ENCODE measurements at places on chromosomes 1 and 21.

DNA sequence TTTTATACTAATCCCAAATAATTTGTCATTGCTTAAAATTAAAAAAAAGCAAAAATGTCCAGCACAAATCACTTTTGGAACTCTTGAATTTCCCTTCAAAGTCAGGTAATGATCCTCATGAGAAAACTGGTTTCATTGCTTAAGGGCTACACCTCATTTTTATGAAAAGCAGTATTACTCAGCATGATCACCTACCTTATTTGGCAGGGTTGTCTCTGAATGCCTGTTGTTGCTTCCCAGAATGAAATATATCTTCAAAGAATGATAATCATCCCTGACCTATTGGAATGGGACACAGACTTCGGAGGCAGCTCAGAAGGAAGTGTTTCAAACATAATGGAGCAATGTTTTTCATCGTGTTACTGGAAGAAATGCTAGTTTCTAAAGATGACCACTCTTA lies 29.7 kb downstream of the C1orf21 start:
- DNase-seq, result no peak

DNA sequence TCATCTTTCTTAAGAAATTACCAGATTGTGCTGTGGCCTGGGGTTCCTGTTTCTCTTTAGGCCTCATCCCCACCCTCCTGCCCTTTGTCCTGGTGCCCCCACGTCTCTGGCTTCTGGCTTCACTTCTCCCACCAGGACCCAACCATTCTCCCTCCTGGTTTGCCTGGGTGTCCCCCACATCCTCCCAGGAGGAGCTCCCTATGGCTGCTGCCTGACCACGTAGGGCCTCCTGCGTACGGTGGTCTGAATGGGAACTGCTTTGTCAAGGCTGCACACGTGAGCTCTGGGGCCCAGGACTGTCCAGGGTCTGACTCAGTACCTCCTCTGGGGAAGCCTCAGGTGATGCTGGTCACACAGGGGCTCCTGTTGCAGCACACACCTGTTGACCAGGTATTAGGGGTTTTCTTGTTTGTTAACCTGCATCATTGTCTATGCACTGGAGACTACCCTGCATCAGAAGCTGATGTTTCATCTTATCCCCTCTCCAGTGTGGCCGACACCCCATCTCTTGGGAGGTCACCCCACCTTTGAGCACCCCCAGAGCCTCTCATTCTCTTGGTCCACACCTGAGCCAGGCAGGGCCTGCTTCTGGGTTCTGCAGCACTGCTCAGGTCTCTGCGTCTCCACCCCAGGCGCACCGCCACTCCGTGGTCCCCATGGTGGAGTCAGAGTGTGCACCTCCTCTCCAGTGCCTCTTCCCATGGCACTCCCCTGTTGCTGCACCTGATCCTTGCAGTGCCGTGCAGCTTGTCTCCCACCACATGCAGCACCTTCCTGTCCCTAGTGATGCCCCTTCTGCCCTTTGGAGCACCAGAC lies 65.8 kb downstream of the S100B start:
- no peak for DNase-seq

DNA sequence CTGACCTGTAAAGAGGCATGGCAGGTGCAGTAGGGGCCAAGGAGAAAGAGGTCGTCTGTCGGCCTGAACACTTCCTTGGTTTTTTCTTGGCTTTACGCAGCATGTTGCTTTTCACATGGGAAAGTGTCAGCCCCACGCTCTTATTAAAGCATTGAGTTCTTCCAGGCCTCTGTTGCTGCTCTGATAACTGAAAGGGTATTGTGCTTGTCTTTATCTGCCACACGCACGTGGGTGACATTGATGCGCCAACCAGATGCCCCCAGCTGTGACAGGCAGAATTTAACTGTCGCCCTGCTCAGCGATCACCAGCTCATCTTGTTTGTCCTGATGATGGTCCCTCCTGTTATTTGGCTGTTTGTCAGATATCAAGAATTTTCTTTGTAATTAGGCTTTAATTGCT lies 76.5 kb downstream of the GALNT2 start:
- no peak for DNase-seq

DNA sequence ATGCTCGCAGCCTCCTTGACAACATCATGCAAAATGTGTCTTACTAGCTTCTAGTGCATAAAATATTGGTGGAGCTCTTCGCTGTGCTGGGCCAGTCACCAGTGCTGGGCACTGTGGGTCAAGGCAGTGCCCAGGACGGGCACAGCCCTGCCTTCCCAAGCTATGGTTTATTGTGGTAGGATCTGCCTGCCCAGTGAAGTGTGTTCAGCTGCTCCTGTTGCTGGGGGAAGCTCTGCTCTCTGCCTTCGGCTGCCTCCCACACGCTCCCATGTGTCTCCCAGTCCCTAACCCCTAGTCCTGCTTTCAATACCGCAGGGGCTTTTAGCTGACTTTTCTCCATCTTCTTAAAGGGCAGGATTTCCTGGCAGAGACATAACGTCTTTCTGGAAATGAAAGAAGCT lies 15.7 kb downstream of the EPHX1 start:
- no peak for DNase-seq

- DNase-seq, result no peak
Observed at GRCh38 chr1:224189561-224189960, 6.5 kb downstream of the DEGS1 start.

- DNase-seq, result no peak
Observed at GRCh38 chr1:109718495-109718894, 6.4 kb downstream of the GSTM5 start.

DNA sequence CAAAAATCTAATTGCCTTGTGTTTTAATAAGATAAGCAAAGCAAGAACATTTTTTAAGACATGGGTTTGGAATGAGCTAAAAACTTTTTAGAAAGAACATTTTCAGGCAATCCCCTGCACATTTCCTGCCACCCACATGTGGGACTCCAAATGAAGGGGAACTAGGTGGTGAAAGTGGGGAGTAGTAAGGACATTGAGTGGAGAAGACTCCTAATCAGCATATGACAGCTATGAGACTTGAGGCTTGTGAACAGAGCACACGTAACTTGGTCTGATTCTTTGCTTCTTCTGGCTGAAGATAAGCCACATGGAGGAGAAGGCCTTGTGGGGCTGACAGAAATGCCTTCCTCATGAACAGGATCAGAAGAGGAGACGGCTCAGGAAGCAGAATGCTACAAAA lies 50.3 kb downstream of the FCER1A start:
- DNase-seq, result no peak

DNA sequence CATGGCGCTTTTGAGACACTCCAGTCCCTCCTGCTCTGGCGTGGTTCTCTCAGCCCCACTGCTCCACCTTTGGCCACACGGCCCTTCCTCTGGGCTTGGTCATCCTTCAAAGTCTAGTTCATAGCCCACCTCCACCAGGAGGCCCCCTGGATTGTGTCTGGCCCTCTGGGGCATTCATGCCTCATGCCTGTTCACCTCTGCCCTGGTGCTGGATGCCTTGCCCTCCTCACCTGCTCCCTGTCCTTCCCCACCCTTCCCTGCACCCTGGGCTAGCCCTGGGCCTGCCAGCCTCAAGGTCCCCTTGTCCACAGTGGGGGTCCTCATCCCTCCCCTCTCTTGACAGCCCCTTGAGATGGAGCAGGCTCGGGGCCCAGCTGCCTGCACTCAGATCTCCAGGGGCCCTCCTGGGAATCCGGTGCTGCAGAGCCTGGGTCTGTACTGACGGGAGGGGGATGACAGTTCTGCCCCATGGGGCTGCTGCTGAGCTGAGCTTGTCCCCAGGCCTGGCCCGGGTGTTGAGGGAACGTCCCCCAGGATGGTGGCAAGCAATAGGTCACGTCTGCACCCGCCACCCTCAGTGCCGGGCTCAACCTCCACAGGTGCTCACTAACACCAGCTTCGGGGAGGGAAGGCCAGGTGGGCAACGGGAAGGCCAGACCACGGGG lies 18.4 kb downstream of the PRXL2B start:
- no peak for DNase-seq

- no peak for DNase-seq
Observed at GRCh38 chr1:113874012-113874879, 2.7 kb upstream of the PTPN22 start.

- DNase-seq, result no peak
Observed at GRCh38 chr1:37089750-37090149, 55.4 kb upstream of the GRIK3 start.

- DNase-seq, result no peak
Observed at GRCh38 chr1:196070940-196071339, 537.3 kb downstream of the KCNT2 start.

- no peak for DNase-seq
Observed at GRCh38 chr1:158274797-158275196, 14.9 kb upstream of the CD1C start.

- no peak for DNase-seq
Observed at GRCh38 chr1:7295946-7296345, 475.1 kb upstream of the VAMP3 start.

- peak; percentile 1 for DNase-seq
Observed at GRCh38 chr1:185566995-185567394, 167.2 kb upstream of the HMCN1 start.

GRCh38 chr21:45136927-45137611 lies 62.7 kb downstream of the ADARB1 start:
- DNase-seq, result peak; percentile 54

GRCh38 chr1:7704214-7705047 lies 66.7 kb upstream of the VAMP3 start:
- DNase-seq, result peak; percentile 90

DNA sequence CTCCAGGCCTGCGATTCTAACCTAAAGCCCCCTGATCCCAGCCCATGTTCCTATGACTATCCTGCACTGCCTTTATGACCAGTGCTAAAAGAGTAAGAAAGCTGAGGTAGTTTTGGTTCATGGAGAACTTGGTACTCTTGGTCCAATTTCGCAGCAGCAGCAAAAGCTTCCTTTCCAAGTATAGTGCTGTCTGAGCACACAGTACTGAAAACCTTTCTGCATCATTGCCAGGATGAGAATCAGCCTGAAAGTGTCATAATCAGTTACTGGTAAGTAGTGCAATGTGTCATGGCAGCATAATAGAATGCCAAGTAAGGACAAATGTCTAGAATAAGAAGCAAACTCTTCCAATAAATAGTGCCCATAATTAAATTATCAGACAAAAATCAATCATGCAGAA lies 889.6 kb upstream of the ADGRL4 start:
- DNase-seq, result no peak

DNA sequence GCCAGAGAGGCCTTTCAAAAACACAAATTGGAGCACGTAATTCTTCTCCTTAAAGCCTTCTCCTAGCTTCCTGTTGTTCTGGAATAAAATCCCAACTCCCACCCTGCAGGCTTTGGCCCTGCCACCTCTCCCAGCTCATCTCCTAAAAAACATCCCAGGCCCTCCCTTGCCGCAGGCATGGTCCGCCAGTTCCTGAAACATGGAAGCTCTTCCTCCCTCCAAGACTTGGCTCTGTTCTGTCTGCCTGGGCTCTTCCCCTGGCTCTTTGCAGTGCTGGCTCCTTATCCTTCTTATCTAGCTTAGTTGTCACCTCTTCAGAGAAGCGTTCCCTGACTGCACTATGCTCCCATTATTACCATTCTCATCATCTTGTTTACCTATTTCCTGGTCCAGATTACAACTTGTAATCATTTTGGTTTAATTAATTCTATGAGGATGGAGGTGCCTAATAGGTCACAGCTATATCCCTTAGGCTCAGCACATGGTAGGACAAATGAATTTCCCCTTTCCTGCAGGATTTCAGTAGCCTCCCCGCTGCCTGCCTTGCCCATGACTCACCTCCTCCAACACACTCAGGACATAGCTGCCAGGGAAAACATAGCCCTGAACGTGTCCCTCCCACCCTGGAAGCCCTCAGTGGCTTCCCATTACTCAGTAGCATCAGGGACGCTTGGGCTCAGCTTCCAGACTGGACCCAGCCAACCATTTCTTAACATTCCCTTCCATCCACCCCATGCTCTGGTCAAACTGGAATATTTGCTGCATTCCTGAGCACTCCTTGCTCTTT lies 15.7 kb upstream of the IGSF21 start:
- no peak for DNase-seq

DNA sequence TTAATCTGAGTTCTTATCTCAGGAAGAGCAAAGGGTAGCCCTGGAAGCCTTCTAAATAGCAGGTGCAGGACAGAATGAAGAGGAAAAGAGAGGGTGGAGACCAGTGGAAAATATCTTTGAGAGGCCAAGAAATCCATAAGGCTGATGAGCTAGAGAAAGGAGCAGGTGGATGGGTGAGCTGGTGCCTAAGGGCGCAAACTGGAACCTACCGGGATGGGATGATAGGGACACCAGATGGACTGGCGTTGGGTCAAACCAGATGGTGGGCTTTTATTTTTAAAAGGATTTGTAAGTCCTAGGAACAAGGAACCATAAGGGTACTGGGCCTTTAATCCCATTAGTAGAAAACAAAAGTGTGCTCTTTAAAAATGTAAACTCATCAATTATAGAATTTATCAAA lies 59.7 kb downstream of the RGL1 start:
- no peak for DNase-seq

DNA sequence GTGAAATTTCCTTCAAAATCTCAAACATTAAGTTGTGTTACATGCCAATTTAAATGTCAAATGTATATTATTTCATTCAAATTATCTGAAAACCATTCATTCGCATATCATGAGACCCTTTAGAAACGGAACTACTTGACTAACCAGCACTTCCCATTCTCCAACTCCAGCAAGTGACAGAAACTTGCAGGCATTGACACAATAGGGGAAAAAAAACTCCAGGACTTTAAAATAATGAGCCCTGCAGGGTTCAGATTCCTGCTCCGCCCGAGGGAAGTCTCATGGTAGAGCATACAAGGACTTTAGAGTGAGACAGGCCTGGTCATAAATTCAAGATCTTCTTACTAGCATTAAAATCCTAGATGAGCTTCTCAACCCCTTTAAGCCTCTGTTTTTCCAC lies 138.9 kb downstream of the NR5A2 start:
- no peak for DNase-seq

DNA sequence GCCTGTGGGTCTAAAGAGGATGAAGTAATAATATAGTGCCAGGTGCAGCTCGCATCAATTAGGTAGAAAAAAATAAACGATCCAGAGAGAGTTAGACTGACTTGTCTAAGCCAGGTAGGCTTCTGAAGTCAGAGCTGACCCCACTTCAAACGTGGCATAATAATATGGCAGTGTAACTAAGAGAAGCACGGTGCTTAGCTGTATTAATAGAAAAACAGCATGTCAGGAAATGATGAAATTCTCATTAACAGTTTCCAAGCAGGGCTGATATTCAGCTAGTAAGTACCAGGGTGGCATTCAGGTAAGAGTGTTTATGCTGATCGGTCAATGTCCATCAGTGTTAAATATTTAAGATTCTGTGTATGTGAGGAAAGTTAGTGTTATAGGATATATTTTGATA lies 145.8 kb upstream of the SAMSN1 start:
- DNase-seq, result no peak

DNA sequence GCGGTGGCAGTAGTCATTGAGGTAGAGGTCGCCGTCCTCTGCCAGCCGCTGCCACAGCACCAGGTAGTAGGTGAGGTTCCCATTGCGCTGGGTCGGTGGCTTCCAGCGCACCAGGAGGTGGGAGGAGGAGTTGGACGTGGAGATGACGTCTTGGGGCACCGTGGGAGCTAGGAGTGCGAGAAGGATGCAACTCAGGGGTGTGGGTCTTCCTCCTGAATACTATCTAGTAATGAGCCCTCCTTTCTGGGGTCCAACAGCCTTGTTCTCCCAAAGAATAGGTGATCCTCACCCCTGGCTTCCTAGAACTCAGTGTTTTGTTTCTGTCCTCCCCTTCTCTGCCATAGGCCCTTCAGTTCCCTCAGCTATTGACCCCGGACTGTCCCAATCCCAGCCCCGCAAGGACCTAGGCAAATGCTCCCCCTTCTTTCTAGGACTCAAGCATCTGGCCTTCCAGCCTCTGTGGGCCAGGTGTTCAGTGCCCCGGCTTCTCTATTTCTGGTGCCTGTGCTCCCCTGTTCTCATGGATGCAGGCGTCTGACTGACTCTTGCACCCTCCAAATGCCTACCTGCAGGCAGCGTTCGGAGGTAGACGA lies 12.9 kb downstream of the INSRR start:
- no peak for DNase-seq

- DNase-seq, result no peak
Observed at GRCh38 chr1:39960431-39960958, 5.5 kb downstream of the MFSD2A start.
